Epithelial cell of proximal tubule (primary cell): ENCODE measurements at places on chromosomes 4 and X. TPM values are rescaled to one million over a fixed set of nuclear protein-coding genes. Genes with fewer than 3 reads are reported as not detected.

PGRMC1 gene
- 112 and 137 TPM in 2 replicates for total RNA-seq

MSX1 gene
- 0.65 and 1.6 TPM in 2 replicates for total RNA-seq

WNK3 gene
- total RNA-seq, result 1.4 and 2.6 TPM in 2 replicates

FGG gene
- total RNA-seq, result 0.23 TPM in 1 of 2 replicates, not detected in the other

TCEAL5 gene
- 0.22 TPM in 1 of 2 replicates, not detected in the other for total RNA-seq

RIBC1 gene
- total RNA-seq, result 0.07 and 0.92 TPM in 2 replicates

DRP2 gene
- 0.22 and 0.86 TPM in 2 replicates for total RNA-seq

GAGE12J gene
- total RNA-seq, result not detected in 2 replicates

STS gene
- 1.6 and 2.2 TPM in 2 replicates for total RNA-seq

CCKAR gene
- total RNA-seq, result not detected in 2 replicates

FAM149A gene
- total RNA-seq, result 23.1 and 25.1 TPM in 2 replicates

TMEM144 gene
- 2.9 and 3.5 TPM in 2 replicates for total RNA-seq

CXCL8 gene
- 24.9 and 31.4 TPM in 2 replicates for total RNA-seq

CSAG2 gene
- total RNA-seq, result not detected in 2 replicates

TBX22 gene
- total RNA-seq, result not detected in 2 replicates

STOX2 gene
- 2.3 and 4.3 TPM in 2 replicates for total RNA-seq

DAPP1 gene
- total RNA-seq, result 6.7 and 18.3 TPM in 2 replicates

USP17L24 gene
- not detected in 2 replicates for total RNA-seq

GAGE2A gene
- total RNA-seq, result not detected in 2 replicates

SLC7A11 gene
- 3.1 and 9.6 TPM in 2 replicates for total RNA-seq

FAM184B gene
- total RNA-seq, result 0.07 and 0.17 TPM in 2 replicates

DHRSX gene
- total RNA-seq, result 20.5 and 22.8 TPM in 2 replicates

HPGDS gene
- total RNA-seq, result not detected in 2 replicates

FRAS1 gene
- 7.0 and 9.1 TPM in 2 replicates for total RNA-seq

LAMTOR3 gene
- 22.2 and 37.0 TPM in 2 replicates for total RNA-seq

VCX3B gene
- not detected in 2 replicates for total RNA-seq

PRKG2 gene
- total RNA-seq, result 0.51 and 1.2 TPM in 2 replicates

CTBP1 gene
- 272 and 334 TPM in 2 replicates for total RNA-seq

ANKRD50 gene
- 7.2 and 7.5 TPM in 2 replicates for total RNA-seq

LCORL gene
- 14.2 and 16.5 TPM in 2 replicates for total RNA-seq

MAP7D2 gene
- 1.4 and 2.2 TPM in 2 replicates for total RNA-seq

SMARCA1 gene
- 20.1 and 38.9 TPM in 2 replicates for total RNA-seq

BCORL1 gene
- total RNA-seq, result 1.6 and 1.7 TPM in 2 replicates

SOD3 gene
- total RNA-seq, result 0.43 and 0.63 TPM in 2 replicates

SLC9A6 gene
- total RNA-seq, result 9.1 and 9.6 TPM in 2 replicates

TSPAN6 gene
- 39.5 and 59.0 TPM in 2 replicates for total RNA-seq

TMPRSS11D gene
- total RNA-seq, result not detected in 2 replicates

DCLK2 gene
- 2.7 and 5.2 TPM in 2 replicates for total RNA-seq

ETDB gene
- not detected in 2 replicates for total RNA-seq

PAGE3 gene
- total RNA-seq, result not detected in 2 replicates

DOCK11 gene
- 4.3 TPM in 2 replicates for total RNA-seq
